Left renal cortex interstitium (tissue), 4 donors: ENCODE measurements at places on chromosomes 6 and 20. TPM values are rescaled to one million over a fixed set of nuclear protein-coding genes. Genes with fewer than 3 reads are reported as not detected.

THEMIS gene
- not detected for polyA plus RNA-seq

AVP gene
- polyA plus RNA-seq, result not detected

ZNF391 gene
- polyA plus RNA-seq, result 13.9 TPM

GRCh38 chr20:24317224-24317623, 152.2 kb upstream of the SYNDIG1 start:
- no peak for DNase-seq

GRCh38 chr20:57103146-57103800, 163.2 kb downstream of the BMP7 start:
- no peak for DNase-seq

DNA sequence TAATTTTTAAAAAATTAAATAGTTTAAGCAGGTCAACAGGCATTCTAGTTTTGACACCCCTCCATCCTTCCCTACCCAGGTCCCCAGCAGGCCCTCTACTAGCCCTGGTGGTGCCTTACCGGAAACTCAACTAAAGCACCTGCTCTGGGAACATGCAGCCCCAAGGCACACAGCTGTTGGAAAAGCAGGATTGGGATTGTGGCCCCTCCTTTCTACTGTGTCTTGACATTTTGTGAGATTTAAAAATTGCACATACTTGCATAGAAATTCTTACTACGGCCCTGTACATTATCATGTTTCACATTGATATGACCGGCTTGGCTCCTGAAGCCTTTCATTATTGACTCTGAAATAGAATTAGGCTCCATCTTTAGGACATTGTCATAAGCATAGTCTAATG, 423.2 kb downstream of the GRIK2 start:
- no peak for DNase-seq

DNA sequence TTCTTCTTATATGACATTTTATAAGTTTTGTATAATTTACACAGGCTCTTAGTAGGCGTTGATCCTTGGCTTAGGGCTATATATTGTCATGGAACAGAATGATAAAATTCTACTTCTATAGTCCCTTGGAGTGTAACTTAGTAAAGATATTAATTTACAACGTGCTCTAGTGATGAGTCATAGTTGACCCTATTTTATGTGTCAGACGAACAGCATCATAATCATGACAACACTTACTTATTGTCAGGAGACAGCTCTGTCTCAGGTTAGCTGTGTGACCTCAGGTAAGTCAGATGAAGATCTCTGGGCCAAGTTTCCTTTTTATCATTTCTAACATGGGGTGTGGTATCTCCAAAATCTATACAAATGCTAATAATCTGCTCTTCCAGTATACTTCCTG, 473.5 kb downstream of the UTRN start:
- DNase-seq, result no peak

DNA sequence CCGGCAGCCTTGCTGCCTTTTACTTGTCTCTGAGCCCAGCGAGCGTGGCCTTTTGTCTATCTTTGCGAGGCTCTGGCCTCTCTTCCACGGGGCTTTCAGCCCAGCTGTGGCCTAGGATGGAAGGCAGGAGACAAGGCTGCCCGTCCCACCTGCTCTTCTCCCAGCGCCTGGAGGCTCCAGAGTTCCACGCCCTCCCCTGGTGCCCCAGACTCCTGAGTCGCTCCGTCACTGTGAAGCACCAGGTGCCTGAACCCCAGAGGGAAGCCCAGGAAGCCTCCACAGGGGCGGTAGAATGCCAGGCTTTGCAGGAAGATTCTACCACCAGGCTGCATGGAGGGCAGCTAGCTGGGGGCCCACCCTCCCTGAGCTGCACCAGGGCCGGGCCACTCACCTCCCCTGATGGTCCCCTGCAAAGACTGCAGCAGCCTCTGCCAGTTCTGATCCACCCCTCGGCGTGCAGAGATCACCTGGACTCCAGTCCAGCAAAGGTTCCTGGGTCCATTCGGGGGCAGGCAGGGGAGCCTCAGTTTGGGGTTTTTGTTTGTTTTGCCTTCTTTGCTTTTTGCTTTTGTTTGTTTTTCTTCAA, 384.6 kb downstream of the CDH4 start:
- no peak for DNase-seq
